ENCODE measurements at places on chromosomes 3 and 15.

DNA sequence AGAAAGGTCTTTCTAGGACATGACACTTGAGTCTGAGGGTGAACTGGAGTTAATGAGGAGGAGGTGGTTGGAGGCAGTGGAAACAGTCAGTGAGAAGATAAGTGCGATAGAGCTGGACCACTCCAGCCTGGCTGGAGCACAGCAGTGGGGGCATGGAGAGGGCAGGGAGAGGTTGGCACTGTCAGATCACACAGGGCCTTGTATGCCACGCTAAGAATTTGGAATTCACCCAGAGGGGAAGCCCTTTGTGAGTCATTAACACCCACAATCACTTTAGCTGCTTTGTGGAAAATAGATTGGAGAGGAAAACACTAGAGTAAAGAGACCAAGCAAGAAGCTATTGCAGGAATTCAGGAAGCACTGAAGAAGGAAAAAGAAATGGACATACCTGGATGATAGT lies 83.3 kb downstream of the ZNF621 start:
- no peak for DNase-seq

GRCh38 chr15:72482275-72482674 lies 8.1 kb downstream of the ARIH1 start:
- no peak for DNase-seq

- no peak for DNase-seq
Measured at GRCh38 chr15:44882499-44882968, 74.0 kb upstream of the TERB2 start.

DNA sequence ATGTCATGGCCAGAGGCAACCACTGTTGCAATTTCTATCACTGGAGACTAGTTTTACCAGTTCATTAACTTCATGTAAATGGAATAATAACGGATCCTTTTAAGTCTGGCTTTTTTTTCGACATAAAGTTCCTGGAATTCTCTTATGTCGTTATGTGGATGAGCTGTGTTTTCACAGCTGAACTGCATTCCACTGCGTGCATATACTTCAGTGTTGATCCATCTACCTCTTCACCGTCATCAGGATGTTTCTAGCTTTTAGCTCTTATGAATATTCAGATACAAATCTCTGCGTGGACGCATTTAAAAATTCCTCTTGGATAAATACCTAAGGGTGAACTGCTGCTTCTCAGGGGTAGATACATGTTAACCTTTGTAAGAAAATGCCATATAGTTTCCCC lies 15.6 kb upstream of the CYFIP1 start:
- no peak for DNase-seq

DNA sequence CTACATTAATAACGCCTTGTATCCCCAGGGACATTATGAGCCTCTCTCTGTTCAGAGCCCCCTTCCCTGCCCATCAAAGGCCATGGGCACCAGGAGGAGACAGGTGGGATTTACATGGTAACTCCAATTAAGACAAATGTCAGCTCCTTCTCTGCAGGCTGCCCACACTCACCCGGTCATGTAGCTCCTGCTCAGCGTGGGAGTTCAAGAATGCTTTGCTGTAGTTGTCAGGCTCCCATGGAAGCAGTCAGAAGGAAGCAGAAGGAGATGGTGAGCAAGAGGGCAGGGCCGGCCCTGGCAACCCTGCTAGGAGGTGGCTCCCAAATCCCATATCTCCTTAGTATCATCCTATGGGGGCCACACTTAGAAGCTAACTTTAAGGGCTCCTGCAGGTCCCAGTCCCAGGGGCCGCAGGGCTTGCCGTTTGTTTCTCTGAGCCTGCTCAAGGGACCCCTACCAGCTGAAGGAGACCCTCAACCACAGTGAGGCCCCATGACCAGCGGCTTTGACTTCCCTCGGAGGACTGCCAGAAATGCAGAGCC lies 218.4 kb upstream of the TLE3 start:
- DNase-seq, result no peak
